ENCODE measurements at places on chromosomes 2 and 18.

DNA sequence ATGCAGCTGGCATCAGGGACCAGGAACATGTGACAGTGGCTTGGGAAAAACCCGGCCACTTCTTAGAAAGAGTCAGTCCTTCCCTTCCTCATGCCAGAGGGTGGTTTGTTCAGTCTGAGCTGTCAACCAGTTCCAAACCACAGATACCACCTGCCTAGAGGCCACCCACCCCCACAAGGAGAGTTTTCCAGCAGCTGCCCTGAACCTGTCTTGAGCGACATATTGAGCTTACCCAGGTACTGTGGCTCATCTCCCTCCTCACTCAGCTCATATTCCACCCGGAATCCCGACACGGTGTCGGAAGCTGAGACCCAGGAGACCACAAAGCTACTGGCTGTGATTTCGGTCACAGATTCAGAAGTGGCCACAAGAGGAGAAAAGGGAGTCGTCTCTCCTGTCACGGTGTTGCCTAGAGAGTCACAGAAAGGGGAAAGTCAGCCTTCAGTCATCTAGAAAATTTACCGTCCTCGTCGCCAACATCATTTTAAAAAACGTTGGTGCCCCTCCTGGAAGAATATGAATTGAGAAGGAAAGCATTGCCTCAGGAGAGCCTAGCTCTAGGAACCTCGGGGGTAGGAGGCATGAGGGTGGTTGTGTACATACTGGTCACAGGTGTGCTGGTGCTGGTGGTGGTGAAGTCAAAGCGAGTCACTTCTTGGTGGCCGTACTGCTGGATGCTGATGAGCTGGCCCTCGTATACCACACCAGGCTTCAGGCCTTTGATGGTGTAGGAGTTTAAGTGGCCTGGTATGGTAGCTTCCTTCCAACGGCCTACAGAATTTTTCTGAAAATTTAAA lies 26.3 kb downstream of the FN1 start:
- no peak for DNase-seq

DNA sequence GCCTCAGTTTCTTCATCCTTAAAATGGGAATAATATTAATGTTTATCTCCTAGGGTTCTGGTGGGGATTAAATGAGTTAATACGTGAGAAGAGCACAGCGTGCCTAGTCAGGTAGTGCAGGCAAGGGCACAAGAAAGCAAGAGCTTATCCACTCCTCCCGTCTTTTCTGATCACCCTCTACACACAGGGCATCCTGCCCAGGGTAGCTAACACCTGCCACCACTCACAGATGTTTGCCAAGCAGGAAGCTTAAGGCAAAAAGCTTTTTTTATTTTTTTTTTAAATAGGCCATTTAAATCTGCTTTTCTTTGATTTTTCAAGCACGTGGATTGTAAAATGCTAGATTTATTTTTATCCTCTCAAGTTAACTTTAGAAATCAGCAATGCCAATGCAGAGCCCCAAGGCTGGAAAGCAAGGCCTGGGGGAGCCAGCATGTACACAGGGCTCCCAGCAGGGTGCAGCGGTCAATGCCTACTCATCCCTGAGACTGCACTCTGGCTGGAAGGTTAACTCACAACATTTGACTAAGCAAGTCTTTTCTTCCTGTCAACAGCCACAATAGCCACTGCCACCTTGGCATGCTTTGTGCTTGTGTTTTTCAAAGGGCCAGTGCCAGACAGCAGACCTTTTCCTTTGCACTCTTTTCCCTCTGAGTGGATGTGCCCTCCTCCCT lies 86.5 kb upstream of the ACAA2 start:
- DNase-seq = peak; percentile 27

DNA sequence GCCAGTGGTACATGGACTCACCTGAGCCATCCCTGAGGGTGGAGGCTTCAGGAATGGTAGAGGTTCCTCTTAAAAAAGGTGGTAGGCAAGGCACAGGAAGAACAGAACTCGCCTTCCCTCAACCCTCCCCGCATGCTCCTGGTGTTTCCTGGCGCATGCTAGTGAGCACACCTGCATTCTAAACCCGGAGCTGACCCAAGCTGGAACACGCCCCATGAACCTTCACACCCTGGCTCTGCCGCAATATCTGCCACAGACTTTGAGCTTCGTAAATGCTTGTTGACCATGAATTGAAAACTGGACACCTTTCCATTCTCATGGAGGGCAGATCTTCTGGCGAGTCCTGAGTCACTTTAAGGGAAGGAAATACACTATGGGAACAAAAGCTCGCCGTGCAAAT lies 601.3 kb upstream of the RAB6C start:
- no peak for DNase-seq

- DNase-seq = no peak
Measured at GRCh38 chr2:60992985-60993392, 24.5 kb upstream of the PEX13 start.

GRCh38 chr2:236171181-236171679 lies 3.0 kb upstream of the GBX2 start:
- DNase-seq = peak; percentile 53

DNA sequence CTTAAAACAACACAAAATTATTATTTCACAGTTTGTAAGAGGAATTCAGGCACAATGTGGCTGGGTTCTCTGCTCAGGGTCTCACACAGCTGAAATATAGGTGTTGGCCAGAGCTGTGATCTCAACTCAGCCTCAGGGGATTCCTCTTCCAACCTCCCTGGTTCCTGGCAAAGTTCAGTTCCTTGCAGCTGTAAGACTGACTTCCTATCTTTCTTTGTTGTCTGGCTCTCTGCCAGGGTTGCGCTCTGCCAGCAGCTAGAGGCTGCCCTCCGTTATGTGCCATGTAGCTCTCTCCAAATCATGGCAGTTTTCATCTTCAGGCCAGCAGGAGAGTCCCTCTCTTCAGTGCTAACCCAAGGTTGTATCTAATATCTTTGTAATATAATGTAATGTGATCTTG lies 272.5 kb upstream of the KCNJ3 start:
- DNase-seq = no peak

- no peak for DNase-seq
Measured at GRCh38 chr2:190657474-190658255, 8.8 kb downstream of the NAB1 start.

GRCh38 chr2:72198532-72199241 lies 51.0 kb upstream of the CYP26B1 start:
- DNase-seq = no peak

- no peak for DNase-seq
Measured at GRCh38 chr2:28035816-28036215, 145.3 kb downstream of the BABAM2 start.

GRCh38 chr18:79930020-79930642 lies 21.3 kb downstream of the SLC66A2 start:
- DNase-seq = no peak

DNA sequence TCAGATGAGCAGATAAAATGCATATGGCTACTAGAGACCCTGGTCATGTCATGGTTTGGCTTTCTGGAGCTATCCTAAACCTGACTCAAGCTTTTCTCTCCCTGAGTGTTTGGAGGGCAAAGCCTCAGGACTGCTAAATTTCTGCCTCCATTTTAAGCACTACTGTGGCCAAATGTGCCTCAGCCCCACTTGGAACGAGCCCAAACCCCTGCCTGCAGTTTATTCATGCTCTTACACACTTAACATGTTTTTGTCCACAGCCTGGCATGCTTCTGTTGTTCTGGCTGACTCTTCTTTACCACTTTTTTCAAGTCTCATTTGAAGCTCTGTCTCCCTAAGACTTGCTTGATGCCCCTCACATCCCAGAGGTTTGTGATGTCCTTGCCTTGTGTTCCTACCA lies 24.7 kb downstream of the MGAT5 start:
- DNase-seq = no peak

DNA sequence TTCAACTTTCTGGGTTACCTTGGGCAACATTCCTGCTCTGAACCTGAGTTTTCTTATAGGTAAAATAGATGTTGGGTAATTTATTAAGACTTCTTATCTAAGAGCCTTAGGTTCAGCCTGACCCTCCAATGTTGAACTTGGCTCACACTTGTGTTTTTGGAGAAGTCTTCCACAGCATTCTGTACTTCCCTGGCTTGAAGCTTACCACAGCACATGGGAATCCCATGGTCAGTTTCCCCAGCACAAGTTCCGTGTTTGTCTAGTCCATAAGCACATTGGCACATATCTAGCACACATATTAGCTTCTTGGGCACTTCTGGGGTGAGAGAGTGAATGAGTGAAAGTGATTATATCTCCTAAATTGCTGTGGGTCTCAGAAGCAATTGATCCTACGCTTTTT lies 782.5 kb upstream of the HS6ST1 start:
- DNase-seq = no peak

DNA sequence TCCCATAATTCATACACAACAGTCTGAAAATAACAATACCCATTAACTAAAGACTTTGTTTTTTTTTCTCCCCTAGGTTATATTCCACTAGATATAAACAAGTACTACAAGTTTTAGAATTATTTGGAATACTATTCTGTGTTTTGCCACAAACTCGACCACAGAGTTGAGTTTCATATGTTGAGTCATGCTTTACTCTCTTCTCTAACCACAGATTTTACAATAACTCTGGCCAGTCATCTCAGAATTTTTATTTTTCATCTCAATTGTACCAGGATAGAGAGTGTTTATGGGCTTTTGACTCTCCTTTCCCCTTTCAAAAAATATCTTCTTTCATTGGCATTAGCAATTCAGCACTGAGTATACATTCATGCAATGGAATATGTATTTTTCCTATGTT lies 348.7 kb upstream of the GALNT5 start:
- DNase-seq = no peak

GRCh38 chr2:223215254-223215516 lies 163.2 kb downstream of the KCNE4 start:
- DNase-seq = no peak

- no peak for DNase-seq
Measured at GRCh38 chr18:42268798-42269197, 313.8 kb downstream of the PIK3C3 start.

GRCh38 chr2:70087702-70088597 lies 673 bp downstream of the PCBP1 start:
- DNase-seq = peak; percentile 67

- no peak for DNase-seq
Measured at GRCh38 chr2:18123577-18123976, 245.1 kb downstream of the KCNS3 start.

DNA sequence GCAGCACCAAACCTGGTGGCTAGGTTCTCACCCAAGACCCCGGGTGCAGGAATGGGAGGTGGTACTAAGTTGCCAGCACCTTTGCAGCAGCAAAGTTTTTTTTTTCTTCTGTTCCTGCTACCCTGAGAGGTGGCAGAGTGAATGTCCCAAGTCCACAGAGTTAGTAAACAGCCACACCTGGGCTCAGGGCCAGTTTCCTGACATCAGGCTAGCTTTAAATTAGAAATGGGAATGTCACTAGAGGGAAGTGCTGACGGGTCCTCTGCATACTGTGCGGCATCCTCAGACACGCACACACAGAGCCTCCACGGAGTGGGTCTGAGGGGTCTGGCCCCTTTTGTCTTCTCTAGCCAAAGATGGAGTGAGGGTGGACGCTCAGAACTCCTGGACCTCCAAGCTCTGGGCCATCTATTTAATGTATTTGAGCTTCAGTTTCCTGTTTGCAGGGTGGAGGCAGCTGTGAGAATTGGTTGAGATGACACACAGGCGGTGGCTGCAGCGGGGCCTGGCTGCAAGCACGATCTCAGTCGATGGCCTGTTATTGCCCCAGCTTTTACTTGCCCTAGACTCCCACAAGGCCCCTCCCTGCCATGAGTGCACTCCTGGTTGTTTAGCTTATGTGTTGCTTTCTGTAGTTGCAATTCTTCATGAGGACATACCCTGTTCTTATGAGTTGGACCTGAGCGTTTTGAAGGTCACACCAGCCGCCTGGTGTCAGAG lies 751.4 kb upstream of the HS6ST1 start:
- no peak for DNase-seq

DNA sequence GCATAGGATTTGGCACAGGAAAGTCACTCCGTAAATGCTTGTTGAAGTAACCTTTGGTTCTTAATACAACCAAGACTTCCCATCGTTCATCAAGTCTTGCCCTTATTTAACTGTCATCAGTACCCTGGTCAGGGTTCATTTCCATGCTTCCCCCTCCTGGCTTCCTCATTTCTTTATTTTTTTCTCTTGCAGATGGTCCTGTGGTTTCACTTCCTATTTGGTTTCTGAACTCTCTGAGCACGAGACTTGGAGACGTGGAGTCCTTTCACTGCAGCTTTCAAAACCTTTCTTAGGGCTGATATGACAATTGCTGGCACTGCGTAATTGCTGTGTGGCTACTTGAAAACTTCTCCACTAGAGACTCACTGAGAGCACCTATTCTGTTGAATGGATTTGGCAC lies 59.9 kb upstream of the PID1 start:
- no peak for DNase-seq

- DNase-seq = peak; percentile 70
Measured at GRCh38 chr2:234994438-234995321, 42.9 kb downstream of the SH3BP4 start.

DNA sequence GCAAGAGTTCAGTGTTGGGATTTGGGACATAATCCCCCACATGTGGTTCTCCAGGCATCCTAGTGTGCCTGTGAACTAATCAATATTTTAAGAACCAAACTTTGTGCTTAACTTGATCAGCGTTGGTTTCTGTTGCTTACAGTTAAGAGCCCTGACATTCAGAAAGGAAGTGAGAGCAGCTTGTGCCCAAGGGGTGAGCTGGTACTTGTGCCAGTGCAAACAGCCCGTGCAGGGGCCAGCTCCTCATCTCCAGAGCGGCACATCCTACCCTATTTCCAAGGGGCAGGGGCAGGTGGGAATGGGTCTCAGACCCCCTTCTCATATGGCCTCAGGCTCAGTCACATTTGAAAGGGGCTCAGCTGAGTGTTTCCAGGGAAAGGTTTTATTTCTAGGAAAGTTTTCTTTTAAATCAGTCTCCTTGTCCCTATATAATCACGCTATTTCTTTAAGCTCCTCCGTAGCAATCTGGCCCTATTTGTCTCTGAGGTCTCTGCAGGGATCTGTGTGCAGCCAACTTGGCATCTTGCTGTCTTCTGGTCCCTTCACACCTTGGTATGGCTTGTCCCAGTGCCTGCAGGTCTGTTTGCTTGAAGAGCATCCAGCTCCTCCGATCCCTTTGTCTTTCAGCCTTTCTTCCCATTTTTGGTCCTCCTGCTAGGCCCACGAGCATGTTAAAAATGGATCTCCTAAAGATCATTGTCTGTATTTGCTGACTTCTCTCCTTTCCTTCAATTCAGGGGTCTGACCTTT lies 358.9 kb downstream of the HRH4 start:
- DNase-seq = no peak

GRCh38 chr2:54402350-54402749 lies 53.8 kb upstream of the SPTBN1 start:
- no peak for DNase-seq

DNA sequence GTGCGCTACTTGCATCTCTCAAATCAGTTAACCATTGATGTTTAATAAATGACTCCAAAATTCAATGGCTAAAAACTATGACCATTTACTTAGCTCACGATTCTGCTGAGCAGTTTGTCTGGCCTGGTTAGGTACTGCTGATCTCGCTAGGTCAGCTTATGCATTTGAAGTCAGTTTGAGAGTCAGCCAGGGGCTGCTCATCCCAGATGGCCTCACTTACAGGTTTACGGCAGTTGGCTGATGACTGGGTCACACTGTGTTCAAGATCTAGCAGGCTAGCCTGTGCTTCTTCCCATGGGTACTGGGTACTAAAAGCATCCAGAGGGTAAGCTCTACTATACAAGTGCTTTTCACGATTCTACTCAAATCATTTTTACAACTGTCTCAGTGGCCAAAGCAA lies 122.1 kb downstream of the DLGAP1 start:
- DNase-seq = no peak

Data from neural progenitor cell (in vitro differentiated cells).